ENCODE measurements at places on chromosomes 12 and 14. TPM values are rescaled to one million over a fixed set of nuclear protein-coding genes. Genes with fewer than 3 reads are reported as not detected.
A peak's percentile ranks its signal among the peaks of the same experiment; 100 is the strongest.

VRTN gene
- polyA plus RNA-seq: 0.04 TPM

ATP5MC2 gene
- 653 TPM for polyA plus RNA-seq

SP7 gene
- 0.07 TPM for polyA plus RNA-seq

GRCh38 chr14:53432378-53432802, 279.3 kb upstream of the DDHD1 start:
- DNase-seq: no peak

GRCh38 chr12:95368931-95369330, 105.0 kb upstream of the METAP2 start:
- DNase-seq: no peak

DNA sequence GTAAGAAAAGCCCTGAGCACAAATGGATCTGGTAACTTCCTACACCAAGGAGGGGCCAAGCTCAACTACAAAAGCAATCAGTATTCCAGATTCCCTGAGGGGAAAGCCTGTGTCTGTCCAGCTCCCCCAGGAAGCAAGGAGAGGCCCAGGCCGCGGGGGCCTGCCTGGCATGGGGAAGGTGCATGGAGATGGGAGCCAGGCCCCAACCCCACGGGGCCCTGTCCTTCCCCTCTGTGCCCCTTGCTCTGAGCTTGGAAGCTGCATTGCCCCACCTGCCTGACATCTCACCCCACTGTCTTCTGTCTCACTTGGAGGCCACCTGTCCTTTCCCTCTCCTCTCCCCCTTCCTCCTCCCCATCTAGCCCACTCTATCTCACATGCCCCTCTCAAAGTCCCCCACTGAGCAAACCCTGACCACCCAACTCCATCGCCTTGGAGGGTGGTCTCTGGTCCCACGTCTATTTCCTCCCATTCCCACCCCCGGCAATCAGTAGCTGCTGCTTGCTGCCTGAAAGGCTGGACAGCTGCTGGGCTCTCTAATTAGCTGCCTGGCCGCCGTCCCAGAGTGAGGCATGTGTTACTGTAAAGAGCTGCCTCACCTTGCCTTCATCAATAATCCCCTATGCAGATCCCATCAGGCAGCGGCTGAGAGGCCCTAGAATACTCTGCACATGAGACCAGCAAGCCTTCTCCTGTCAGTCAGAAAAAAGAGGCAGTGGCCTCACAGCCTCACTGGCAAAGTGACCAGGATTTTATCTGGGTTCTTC, 3.4 kb upstream of the TMEM229B start:
- DNase-seq: no peak

DNA sequence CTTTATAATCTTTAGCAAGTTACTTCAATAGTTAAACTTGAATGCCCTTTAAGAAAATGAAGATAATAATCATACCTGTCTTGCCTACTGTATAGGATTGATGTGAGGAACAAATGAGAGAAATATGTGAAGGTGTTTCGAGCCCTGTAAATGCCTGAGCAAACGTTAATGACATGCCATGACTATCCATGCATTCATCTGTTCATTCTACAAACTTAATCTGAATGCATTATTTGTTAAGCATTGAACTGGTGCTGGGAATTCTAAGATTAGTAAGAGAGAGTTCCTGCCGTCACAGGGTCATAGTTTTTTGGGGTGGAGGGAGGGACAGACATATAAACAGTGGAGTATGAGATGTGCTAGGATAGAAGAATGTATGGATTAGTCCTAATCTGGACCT, 111.5 kb upstream of the PRICKLE1 start:
- DNase-seq: no peak

DNA sequence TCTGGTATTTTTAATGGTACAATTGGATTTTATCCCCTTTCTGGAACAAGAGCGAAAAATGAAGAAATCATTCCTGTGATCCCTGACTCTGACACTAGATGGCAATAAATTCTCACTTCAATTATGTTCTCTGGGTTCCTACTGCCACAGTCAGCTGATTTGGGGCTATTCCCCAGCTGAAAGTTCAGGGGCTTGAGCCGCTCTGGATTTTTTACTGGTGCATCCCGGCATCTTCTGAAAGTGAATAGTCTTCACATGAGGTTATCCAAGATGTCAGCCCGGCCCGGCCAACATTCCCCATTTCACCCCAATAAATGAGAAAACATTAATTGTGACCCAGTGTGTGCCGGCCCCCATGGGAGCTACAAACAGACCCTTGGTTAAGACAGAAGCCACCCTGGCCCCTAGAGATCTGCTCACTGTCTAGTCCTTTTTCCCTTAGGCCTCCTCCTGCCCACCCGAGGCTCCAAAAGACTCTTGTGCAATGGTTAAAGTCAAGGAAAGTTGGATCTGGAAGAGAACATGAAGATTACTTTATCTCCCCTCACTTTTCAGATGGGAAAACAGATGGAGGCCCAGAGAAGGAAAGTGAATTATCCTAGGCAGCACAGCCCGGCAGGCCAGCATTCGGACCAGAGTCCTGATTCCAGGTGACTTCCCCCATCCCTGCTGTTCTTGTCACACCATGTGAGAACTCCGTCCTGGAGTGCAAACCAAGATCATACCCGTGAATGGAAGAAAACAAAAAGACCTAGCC, 20.8 kb downstream of the CKAP4 start:
- DNase-seq: peak; percentile 44

GRCh38 chr12:19125325-19125724, 4.2 kb upstream of the PLEKHA5 start:
- no peak for DNase-seq

GRCh38 chr12:57046947-57047890, 2.7 kb downstream of the MYO1A start:
- no peak for DNase-seq

GRCh38 chr14:72679536-72680151, 214.3 kb downstream of the DPF3 start:
- no peak for DNase-seq

GRCh38 chr12:108734200-108734906, 3.0 kb upstream of the CORO1C start:
- DNase-seq: no peak

Data from right lung (tissue), 10 donors.